ENCODE measurements at places on chromosomes 4 and X. TPM values are rescaled to one million over a fixed set of nuclear protein-coding genes. Genes with fewer than 3 reads are reported as not detected.

DNA sequence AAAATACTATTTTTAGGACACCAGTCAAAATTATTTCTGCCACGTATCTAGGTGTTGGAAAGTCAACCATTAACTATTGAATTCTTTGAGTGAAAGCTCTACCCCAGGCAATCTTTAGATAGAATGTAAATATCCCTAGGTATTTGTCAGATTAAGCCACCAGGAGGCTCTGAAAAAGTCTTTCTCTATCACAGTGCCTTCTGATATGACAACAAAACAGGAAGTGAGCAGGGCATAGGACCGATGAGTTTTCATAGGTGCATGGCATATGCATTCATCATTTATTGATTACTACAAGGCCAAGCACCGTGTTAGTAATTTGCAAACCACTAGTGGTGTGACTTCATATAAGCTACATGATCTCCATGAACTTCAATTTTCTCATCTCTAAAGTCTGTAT lies 333.6 kb upstream of the F9 start:
- no peak overlapping the region for H3K27ac ChIP-seq
- no peaks in the 10 kb centered on the region for H3K4me1 ChIP-seq
- no peak for DNase-seq
- H3K4me3 ChIP-seq, result no peak overlapping the region
- no peaks in the 10 kb centered on the region for H3K36me3 ChIP-seq

DNA sequence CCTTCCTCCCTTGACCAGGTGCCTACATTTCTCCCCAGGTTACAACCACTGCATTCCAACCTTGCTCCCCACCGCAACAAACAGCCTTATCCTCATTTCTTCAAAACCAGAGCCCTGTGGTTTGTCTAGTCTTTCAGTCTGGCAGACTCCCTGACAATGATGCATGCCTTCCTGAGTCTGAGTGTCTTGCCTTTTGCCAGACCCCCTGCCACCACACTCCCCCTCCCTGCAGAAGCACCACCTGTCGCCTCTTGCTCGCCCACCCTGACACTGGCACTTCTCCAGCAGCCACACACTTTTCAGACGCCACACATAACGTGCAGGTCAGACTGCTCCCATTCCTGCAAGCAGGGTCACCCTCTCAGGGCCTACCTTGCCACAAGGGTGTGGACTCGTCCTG lies 349.2 kb upstream of the NOCT start:
- H3K27ac ChIP-seq, result no peak overlapping the region
- no peak for DNase-seq
- no peaks in the 10 kb centered on the region for H3K4me1 ChIP-seq
- no peaks in the 10 kb centered on the region for H3K27me3 ChIP-seq
- H3K36me3 ChIP-seq, result no peaks in the 10 kb centered on the region

DNA sequence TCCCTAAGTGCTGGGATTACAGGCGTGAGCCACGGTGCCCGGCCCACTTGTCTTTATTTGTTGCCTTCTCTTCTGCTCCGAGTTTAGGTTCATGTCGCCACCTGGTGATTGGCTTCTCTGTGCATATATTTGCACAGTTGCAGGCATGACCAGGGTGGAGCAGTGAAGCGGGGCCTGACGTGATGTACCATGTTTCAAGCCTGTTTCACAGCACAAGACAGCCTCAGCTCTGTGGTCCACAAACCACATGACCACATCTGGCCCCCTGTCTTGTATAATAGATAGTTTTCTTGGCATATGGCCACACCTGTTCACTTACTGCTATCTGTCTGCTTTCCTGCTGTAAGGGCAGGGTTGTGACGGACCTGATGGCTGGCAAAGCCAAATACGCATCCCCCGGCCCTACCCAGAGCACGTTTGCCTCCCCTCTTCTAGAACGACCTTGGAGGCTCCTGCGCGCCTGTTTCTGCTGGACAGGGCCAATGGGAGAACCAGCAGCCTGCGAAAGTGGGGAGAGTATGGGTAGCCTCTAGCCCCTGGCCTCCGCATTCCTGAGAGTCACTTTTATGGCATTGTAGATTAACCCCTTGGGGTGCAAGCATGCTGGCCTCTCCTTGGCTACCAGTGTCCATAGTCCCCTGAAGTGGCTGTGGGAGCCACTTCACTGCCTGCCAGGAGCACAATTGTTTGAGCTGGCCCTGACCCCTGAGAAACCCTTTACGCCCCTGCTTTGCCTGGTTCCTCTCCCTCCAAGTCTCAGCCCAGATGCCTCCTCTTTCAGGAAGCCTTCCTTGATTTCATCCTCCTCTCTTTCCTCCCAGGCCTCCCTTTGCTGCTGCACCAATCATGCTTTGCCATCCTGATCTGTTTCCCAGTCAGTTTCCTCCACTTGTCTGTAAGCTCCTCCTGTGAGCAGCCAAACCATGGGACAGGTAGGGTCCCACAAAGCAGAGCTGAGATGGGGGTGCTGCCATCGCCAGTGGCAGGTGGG lies 6.0 kb upstream of the SH3TC1 start:
- H3K36me3 ChIP-seq, result no peaks in the 10 kb centered on the region
- peak; percentile 34 for DNase-seq
- no peak overlapping the region for H3K27ac ChIP-seq
- H3K4me1 ChIP-seq, result no peaks in the 10 kb centered on the region

- H3K27ac ChIP-seq, result no peak overlapping the region
- DNase-seq, result no peak
- no peaks in the 10 kb centered on the region for H3K27me3 ChIP-seq
Observed at GRCh38 chr4:157128395-157128794, 52.4 kb downstream of the GLRB start.

- no peaks in the 10 kb centered on the region for H3K4me1 ChIP-seq
- H3K4me3 ChIP-seq, result no peak overlapping the region
- H3K27me3 ChIP-seq, result no peaks in the 10 kb centered on the region
- DNase-seq, result no peak
Observed at GRCh38 chr4:90960433-90960832, 833.2 kb downstream of the CCSER1 start.

- no peak for DNase-seq
- no peaks in the 10 kb centered on the region for H3K36me3 ChIP-seq
- H3K4me1 ChIP-seq, result peaks cover 66% of the 10 kb centered on the region
- no peaks in the 10 kb centered on the region for H3K27me3 ChIP-seq
- peak overlapping the region; percentile 49 for H3K4me3 ChIP-seq
- H3K27ac ChIP-seq, result peak overlapping the region; percentile 80
Observed at GRCh38 chr4:89299153-89299791, 8.3 kb downstream of the GPRIN3 start.

GRCh38 chr4:89334311-89334710 lies 26.7 kb upstream of the GPRIN3 start:
- H3K4me3 ChIP-seq, result no peak overlapping the region
- H3K27ac ChIP-seq, result no peak overlapping the region

DNA sequence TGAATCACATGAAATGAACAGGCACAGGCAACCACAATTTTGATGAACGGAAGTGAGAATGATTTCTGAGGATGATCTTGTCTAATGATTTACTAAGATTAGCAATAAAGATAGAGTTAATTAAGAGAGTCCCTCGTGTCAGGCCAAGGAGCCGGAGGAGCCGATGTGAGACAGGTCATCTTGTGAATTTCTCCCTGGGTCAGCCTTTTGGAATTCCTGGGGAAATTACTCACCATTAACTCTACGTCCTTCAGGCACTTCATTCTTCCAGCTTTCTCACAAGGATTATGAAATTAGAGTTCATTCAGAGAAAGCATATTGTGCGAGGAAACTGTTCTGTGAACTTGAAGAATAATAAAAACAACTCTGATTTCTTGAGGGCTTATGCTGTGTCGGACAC lies 86.7 kb downstream of the PSAPL1 start:
- no peak overlapping the region for H3K27ac ChIP-seq
- H3K27me3 ChIP-seq, result no peaks in the 10 kb centered on the region
- H3K36me3 ChIP-seq, result no peaks in the 10 kb centered on the region
- no peaks in the 10 kb centered on the region for H3K4me1 ChIP-seq
- H3K4me3 ChIP-seq, result no peak overlapping the region

GRCh38 chrX:42485601-42486000 lies 292.4 kb downstream of the PPP1R2C start:
- H3K4me1 ChIP-seq, result no peaks in the 10 kb centered on the region
- DNase-seq, result no peak
- no peak overlapping the region for H3K4me3 ChIP-seq
- no peak overlapping the region for H3K27ac ChIP-seq
- no peaks in the 10 kb centered on the region for H3K27me3 ChIP-seq
- no peaks in the 10 kb centered on the region for H3K36me3 ChIP-seq

GRCh38 chr4:7880683-7881082 lies 59.0 kb downstream of the AFAP1 start:
- no peak for DNase-seq
- no peaks in the 10 kb centered on the region for H3K27me3 ChIP-seq
- no peaks in the 10 kb centered on the region for H3K36me3 ChIP-seq
- H3K4me3 ChIP-seq, result no peak overlapping the region
- peaks cover 22% of the 10 kb centered on the region for H3K4me1 ChIP-seq

DNA sequence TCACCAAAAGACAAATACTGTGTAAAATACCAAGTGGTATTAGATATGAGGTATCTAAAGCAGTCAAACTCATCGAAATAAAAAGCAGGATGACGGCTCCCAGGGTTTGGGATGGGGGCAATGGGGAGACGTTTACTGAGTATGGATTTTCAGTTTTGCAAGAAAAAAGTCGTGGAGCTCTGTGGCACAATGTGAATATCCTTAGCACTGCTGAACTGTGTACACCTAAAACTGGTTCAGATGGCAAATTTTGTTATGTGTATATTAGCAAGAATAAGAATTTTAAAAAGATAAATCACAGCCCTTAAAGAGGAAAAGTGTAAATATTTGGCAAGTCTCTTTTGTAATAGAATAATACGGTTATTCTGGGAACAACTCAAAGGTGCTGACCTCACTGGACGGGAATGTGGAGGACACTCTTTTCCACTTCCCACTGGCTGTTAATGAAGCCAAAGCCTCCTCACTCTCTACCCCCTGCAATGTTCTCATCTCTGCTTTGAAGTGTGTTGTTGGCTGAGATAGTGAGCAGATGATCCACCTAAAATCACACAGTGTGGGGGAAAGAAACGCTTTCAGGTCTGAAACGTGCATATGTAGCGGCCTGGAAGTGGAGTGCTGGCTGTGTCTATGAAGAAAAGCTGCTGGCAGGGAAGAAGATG lies 49.2 kb downstream of the SEL1L3 start:
- no peaks in the 10 kb centered on the region for H3K4me1 ChIP-seq
- H3K36me3 ChIP-seq, result no peaks in the 10 kb centered on the region
- H3K27me3 ChIP-seq, result no peaks in the 10 kb centered on the region
- DNase-seq, result no peak
- no peak overlapping the region for H3K27ac ChIP-seq
- no peak overlapping the region for H3K4me3 ChIP-seq

GRCh38 chrX:69124108-69124507 lies 41.1 kb downstream of the PJA1 start:
- no peaks in the 10 kb centered on the region for H3K4me1 ChIP-seq
- no peak overlapping the region for H3K27ac ChIP-seq
- no peaks in the 10 kb centered on the region for H3K36me3 ChIP-seq

DNA sequence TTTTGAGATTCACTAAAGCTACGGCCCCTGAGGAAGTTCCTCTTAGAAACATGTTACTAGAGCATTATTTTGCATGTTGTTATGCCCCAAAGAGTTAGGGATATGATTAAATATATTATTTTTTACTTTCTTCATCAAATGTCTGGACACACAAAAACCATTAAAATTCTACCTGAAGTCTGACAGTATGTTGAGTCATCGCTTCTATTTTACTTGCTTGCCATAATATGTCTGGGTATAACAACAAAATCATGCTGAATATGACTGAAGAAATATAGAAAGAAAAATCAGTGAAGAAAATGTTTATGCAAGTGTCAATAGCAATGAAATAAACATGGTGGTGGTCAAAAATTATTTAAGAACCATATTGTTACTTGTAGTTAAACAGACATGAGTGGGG lies 1818.5 kb upstream of the ADGRL3 start:
- H3K27ac ChIP-seq, result no peak overlapping the region
- no peaks in the 10 kb centered on the region for H3K4me1 ChIP-seq
- no peak for DNase-seq
- no peak overlapping the region for H3K4me3 ChIP-seq
- no peaks in the 10 kb centered on the region for H3K27me3 ChIP-seq
- no peaks in the 10 kb centered on the region for H3K36me3 ChIP-seq

DNA sequence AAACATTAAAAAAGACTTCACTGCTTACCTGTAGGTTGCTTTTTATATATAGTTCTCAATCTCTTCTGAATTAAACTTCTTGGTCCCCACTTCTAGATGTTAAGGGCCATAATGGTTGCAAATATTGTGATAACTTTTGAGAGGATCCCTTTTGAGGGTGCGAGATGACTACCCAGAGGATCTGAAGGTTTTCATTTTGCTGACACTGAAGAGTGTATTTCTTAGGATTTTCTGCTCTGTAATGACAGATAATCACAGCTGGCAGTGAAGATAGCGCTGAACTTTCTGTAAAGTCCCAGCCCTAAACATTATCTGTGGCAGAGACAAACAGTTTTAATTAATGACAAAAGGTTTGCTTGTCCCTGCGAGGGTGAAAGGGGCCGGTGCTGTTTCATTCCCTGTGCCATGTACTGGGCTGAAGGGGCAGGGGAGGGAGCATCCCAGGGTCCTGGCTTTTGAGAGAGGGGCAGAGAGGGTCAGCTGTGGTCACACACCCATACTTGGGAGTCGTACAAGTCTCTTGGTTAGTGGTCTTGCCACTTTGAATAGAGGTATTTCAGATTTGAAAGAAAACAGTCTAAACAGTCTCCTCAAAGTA lies 22.2 kb downstream of the CLCN4 start:
- no peak overlapping the region for H3K27ac ChIP-seq
- H3K27me3 ChIP-seq, result no peaks in the 10 kb centered on the region
- no peaks in the 10 kb centered on the region for H3K4me1 ChIP-seq

- H3K27ac ChIP-seq, result no peak overlapping the region
- H3K4me1 ChIP-seq, result no peaks in the 10 kb centered on the region
- H3K4me3 ChIP-seq, result no peak overlapping the region
- H3K36me3 ChIP-seq, result no peaks in the 10 kb centered on the region
Observed at GRCh38 chr4:39102297-39102696, 40.3 kb downstream of the KLHL5 start.

DNA sequence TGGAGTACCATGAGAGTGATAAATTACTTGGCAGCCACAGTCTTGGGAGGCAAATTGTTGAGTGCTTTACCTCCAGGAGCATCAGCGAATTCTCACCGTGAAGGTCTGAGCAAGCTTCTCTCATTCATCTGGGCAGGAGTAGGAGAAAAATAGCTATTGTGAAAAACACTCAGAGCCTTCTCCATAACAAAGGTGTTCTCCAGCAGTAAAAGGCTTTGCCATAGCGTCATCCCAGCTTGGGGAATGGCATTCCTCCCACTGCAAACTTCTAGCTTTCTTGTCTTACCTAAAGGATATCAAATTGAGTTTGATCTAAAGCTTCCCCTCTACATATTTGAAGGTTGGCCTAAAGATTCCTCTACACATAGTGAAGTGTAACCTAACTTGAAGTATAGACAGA lies 29.8 kb upstream of the MAGEA11 start:
- DNase-seq, result no peak
- no peak overlapping the region for H3K27ac ChIP-seq
- H3K36me3 ChIP-seq, result no peaks in the 10 kb centered on the region
- H3K4me3 ChIP-seq, result no peak overlapping the region
- H3K27me3 ChIP-seq, result no peaks in the 10 kb centered on the region

GRCh38 chr4:180990931-180991330 lies 1252.3 kb upstream of the TENM3 start:
- no peak overlapping the region for H3K27ac ChIP-seq
- no peaks in the 10 kb centered on the region for H3K36me3 ChIP-seq
- DNase-seq, result no peak

Gene TBC1D1
- 44.6 TPM for total RNA-seq

Gene CLNK
- 0.22 TPM for total RNA-seq

Gene SRPK3
- total RNA-seq, result not detected

Gene NIPAL1
- total RNA-seq, result not detected

Gene CPZ
- not detected for total RNA-seq

Gene SOWAHD
- 0.50 TPM for total RNA-seq

Gene ABCG2
- 0.65 TPM for total RNA-seq

Gene CXCL1
- total RNA-seq, result 3.3 TPM
